Astrocyte (in vitro differentiated cells and primary cell): ENCODE measurements at places on chromosomes 1 and 21. TPM values are rescaled to one million over a fixed set of nuclear protein-coding genes. Genes with fewer than 3 reads are reported as not detected.
A peak's percentile ranks its signal among the peaks of the same experiment; 100 is the strongest.

GRCh38 chr1:108016451-108016920 is 51.5 kb upstream of the VAV3 start:
- peak; percentile 97 for DNase-seq

DNA sequence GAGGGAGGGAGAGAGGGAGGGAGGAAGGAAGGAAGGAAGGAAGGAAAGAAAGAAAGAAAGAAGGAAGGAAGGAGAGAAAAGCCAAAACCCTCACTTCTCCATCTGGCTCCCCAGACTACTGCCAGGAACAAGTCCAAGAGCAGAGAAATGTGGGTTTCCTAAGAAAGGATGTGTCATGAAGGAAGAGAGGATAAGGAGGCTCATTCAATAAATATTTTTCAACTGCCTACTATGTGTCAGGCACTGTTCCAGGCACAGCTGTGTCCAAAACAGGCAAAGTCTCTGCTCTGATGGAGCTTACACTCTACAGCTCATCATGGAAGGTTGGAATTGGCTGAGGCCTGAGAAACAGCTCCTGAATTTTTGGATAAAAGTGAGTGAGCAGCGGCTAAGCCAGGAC is 42.6 kb upstream of the ATP2B4 start:
- peak; percentile 65 for DNase-seq

- DNase-seq, result peak; percentile 26
These were observed 10.0 kb downstream of the SLX9 start for GRCh38 chr21:44949779-44950198.

DNA sequence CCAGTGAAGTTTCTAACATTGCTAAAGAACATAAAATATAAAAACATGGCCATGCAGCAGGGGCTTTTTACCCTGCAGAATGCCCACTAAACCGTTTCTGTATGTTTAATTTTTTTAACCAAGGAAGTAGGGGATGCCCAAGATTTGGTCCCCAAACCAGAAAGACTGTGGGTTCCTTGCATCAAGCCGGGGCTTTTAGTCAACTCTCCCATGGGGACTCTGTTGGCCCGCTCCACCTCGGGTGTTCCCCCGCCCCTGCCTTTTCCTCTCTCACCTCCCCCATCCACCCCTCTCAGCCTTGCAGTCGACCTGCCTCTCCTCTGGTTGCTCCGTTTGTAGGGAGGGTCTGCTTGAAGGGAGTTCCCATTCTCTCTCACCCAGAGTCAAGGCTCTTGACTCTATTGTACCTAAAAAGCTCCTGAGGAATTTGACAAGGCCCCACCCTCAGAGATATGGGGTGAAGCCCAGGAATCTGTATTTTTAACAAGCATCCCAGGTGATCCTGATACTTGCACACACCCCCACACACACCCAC is 117.5 kb downstream of the TOMM20 start:
- no peak for DNase-seq

GRCh38 chr1:231410036-231410612 is 12.0 kb downstream of the EGLN1 start:
- DNase-seq, result peak; percentile 59

GRCh38 chr1:86423873-86424272 is at the start of gene CLCA2:
Gene CLCA2 (plus strand): TSS chr1:86424171. CDS start chr1:86424248, 77 bp downstream.
- DNase-seq, result no peak

DNA sequence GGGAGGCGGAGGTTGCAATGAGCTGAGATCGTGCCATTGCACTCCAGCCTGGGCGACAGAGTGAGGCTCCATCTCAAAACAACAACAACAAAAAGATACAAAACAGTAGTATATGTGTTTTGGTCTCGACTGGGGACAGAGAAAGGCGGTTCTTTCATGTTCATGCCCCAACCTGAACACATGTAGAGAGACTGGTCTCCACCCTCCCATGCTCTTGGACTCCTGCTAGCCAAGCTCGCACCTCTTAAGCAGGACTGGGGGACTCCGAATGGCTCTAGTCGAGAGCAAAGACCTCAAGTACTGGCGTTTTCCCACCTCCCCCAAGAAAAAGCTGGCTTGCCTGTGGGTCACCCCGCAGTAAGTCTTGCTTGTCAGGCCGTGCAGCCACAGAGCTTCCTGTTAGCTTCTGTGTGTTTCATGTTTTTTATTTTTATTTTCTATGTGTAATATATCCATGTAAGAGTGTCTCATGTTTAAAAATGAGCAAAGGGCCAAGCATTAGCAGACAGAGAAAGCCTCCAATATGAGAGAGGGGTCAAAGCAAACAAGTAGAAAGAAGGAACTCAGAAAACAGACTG is 91.6 kb downstream of the SCCPDH start:
- DNase-seq, result no peak

GRCh38 chr21:46564391-46564790 is 40.5 kb downstream of the S100B start:
- no peak for DNase-seq

DNA sequence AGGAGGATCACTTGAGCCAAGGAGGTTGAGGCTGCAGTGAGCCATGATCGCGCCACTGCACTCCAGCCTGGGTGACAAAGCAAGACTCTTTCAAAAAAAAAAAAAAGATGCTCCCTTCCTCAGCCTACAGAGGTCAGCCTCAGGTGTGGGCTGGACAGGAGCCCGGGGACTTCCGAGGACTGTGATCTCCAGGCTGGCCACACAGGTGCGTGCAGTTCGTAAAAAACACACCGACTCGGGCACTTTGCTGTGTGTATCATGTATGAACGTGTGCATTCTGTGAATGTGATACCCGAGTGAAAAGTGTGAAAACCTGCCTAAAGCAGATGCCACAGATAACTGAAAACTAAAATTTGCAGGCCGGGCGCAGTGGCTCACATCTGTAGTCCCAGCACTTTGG is 8.4 kb upstream of the CCDC27 start:
- DNase-seq, result no peak

- DNase-seq, result no peak
These were observed 123.2 kb downstream of the LHX8 start for GRCh38 chr1:75257424-75257823.

DNA sequence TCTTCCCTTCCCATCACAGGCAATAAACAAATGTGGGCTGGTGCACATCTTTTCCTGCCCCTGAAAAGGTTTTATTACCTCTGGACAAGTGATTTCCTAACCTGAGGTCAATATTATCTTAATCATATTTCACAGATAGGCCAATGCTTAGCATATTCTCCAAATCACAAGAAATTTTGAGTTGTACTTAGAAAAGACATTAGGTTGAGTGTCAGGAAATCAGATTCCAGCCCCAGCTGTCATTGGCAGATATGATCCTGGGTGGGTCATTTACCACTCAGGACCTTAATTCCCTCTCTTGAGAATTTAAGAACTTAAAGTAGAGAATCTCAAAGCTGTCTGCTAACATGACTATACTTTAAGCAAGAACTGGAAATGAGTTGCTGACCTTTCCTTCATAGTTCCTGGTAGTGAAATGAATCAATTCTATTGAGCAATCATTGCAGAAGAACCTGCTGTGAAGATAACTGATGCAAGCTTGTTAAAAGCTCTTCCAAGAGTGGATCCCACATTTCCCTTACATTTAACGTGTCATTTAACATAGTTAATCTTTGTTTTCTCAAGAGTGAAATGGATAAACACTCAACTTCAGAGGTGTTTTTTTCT is 46.4 kb upstream of the CR2 start:
- no peak for DNase-seq

- no peak for DNase-seq
These were observed 258.3 kb downstream of the TOMM20 start for GRCh38 chr1:234870020-234870981.

- DNase-seq, result no peak
These were observed 9.8 kb downstream of the TXNIP start for GRCh38 chr1:145986551-145986950.

GRCh38 chr1:153180556-153180955 is 22.7 kb upstream of the LELP1 start:
- DNase-seq, result no peak

DNA sequence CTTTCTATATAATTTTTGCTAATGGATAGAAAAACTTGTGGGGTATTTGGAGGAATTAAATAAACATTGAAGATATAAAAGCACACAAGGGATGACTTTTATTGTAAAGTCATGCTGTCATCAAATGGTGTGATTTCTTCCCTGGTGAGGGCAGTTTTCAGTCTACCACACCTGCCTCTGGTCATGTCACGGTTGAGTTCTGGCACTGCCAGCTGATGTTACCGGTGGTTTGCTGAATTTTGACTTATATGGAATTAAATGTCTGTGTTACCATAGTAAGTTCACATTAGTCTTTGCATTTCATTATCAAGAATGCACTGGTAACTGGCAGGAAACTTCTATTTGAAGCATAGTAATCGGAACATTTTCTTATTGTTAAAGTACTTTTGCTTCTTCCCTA is 13.4 kb downstream of the S1PR1 start:
- no peak for DNase-seq

GRCh38 chr1:87399264-87399663 is 70.6 kb downstream of the LMO4 start:
- DNase-seq, result peak; percentile 44

DNA sequence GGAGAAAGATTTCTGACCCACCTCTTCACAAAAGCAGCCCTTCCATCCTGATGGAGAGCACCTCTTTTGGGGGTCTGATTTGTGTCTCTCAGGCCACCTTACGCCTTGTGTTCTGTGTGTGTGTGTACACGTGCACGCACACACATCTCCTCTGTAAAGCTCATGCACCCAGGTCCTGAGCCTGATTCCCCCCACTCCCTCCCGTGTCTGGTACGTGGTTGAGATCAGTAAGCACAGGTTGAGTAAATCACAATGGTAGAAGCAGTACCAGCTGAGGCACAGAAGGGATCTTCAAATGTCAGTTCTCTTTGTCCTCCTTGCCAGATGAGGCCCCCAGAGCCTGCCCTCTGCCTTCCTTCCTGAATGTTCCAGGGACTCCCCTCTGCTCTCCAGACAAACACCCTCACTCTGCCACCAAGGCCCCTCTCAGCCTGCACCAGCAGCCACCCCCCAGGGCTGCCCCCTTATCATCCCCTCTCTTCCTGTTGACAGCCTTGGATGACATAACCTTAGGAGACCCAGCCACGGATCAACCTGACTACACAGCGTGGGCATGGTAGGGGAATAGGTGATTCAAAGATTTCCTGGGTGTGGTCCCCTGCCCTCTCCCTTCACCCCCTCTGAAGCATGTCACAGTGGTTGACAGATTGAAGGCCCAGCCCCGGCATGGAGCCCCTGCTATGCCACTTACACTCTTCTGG is 112.8 kb downstream of the HIVEP3 start:
- no peak for DNase-seq

DNA sequence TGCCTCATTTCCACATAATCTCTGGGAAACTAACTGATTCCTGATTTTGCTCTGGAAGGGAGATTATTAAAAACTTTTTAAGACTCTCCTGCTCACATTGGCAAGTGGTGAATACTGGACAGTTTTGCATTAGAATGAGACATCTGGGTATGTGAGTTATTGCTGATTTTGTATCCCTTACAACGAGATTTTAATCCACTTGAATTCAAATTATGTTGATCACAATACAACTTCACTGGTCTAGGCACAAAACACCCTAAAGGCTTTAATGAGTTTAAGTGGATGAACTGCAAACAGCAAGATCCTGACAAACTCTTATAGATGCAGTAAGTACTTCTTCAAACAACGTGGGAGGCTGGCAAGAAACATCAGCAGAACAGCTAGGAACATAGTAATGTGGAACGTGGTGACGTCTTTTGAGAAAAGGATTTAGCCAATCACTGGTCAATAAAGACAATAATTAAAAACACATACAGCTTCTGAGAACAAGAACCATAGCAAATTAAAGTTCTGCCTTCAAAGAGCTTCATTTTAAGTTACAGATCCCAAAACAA is 10.2 kb upstream of the LYPLAL1 start:
- DNase-seq, result no peak

- no peak for DNase-seq
These were observed 4.8 kb downstream of the ARHGEF16 start for GRCh38 chr1:3459051-3459908.

DNA sequence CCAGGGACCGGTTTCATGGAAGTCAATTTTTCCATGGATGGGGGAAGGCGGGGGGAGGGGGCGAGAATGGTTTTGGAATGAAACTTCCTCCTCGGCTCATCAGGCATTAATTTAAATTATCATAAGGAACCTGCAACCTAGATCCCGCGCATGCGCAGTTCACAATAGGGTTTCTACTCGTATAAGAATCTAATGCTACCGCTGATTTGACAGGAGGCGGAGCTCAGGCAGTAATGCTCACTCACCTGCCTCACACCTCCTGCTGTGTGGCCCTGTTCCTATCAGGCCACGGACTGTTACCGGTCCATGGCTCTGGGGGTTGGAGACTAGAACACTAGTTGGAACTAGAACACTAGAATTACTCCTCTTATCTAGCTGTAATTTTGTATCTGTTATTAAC is 38.0 kb downstream of the PRRX1 start:
- no peak for DNase-seq

DNA sequence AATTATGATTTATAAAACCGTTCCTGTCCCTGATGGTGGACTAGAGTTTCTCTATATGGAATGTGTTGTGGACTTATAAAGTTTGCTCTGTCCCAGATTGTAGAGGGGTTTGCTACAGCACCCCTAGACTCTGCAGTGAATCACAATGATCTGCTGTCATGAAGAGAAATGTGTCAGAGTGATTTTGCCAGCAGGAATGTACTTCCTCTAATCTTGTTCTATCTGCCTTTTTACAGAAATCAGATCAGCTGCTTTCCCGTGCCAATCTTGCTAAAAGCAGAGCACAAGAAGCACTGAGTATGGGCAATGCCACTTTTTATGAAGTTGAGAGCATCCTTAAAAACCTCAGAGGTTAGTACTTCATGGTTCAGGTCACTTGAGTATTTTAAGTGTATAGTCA is 52.0 kb downstream of the LAMC2 start:
- DNase-seq, result peak; percentile 70

DNA sequence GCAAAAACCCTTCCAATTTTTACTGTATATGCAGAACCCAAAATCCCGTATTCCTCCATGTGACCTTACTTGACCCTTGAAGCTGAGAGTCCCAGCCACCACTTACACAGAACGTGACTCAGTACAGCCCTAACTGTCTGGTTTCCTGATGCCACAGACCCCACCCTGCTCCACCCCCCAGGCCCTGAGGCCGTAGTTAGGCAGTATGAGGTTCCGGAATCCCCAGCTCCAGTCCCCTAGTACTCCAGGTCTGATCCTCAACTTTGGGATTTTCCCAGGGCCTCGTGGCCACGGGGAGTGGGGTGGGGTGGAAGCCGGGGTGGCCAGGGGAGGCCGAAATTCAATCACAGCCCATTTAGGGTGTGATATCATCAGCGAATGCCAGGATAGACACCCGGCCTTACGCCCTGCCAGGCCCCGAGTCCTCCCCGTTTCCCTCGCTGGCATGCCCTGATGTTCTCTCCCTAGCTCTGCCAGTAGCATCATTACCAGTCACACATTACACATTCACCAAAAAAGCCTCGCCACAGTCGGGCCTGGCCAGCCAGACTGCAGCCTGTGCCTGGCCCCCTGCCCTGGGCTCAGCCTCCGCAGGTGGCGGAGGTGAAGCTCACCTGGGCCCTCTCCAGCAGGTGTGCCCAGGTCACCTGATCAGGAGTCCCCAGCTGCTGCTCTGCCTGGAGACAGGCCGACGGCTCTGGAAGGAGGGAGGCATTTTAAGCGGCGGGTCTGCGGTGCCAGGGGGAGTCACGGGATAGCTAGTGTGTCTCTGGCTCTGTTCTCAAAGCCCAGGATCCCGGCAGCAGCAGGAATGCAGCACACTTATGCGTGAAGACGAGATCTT is 70.8 kb downstream of the SCCPDH start:
- DNase-seq, result no peak

The CRP gene
- total RNA-seq, result not detected in 2 replicates

The UBL4B gene
- not detected in 2 replicates for total RNA-seq

The PAX7 gene
- total RNA-seq, result 0.05 TPM in 1 of 2 replicates, not detected in the other

The FMO2 gene
- total RNA-seq, result not detected in 2 replicates

The SLC9C2 gene
- 0.54 TPM in 1 of 2 replicates, not detected in the other for total RNA-seq

The MSH4 gene
- total RNA-seq, result 0.34 and 0.43 TPM in 2 replicates

The PRPF38A gene
- total RNA-seq, result 28.4 and 31.8 TPM in 2 replicates

The SLC41A1 gene
- total RNA-seq, result 22.4 and 23.3 TPM in 2 replicates

The GIPC2 gene
- total RNA-seq, result not detected in 2 replicates

The SPRR2F gene
- total RNA-seq, result not detected in 2 replicates
